SK-N-MC (cell line): ENCODE measurements at places on chromosomes 16 and 17.

DNA sequence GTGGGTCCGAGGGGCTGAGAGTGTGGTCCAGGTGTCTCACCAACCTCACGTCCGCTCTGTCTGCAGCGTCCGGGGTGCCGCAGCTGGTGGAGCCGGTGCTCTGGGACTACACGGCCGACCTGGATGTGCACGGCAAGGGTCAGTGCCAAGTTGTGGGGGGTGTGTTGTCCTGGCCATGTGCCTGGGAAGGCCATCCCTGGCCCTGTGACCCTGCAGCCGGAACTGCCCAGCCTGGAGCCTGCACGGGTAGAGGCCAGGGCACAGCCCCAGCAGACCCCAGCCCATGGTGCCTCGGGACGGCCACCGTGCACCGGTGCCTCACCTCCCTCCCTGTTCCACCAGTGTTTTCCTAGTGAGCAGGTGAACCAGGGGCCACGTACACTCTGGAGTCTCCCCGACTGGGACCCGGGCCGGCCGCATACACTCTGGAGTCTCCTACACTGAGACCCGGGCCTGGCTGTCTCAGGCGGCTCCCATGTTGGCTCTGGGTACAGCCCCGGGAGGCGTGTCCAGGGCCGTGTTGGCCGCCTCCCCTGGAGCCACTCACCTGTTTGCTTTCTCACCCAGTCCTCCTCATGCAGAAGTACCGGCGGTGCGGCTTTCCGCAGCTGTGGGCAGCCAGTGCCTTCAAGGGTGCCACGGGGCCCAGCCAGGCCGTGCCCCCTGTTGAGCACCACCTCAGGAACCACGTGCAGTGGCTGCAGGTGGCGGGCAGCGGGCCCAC, 13.8 kb downstream of the CYBC1 start:
- DNase-seq = no peak

DNA sequence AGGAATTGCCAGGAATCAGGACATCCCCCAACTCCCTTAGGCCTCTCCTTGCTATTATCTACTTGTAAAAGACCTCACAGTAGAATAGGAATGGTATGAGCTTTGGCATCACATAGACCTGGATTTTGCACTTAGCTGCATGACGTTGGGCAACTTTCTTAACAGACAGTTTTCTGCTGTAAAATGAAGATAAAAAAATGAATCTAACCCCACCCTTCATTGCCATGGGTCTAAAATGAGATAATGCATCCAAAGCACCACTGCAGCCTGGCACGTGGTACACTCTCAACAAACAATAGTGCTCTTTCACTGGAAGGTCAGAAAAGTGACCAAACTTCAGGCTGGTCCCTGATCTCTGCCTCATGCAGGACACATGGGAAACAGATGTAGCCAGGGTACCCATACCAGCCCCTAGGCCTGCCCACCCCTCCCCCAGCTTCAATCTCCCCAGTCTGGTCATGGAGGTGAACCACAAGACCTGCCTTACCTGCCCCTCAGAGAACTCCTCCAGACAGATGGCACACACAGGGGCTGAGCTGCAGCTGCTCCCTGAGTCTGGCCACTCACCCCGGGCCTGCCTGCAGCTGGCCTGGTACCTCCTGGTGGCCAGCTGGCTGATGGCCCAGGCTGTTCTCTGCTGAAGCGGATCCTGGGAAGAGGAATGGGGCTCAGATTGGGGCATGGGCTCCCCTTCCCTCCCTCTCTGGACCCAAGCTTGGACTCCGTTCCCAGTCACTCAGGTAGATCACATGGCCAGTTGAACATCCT, 8.5 kb upstream of the SUPT4H1 start:
- DNase-seq = no peak

- DNase-seq = no peak
Measured at GRCh38 chr16:90008708-90009145, 10.5 kb downstream of the DBNDD1 start.

DNA sequence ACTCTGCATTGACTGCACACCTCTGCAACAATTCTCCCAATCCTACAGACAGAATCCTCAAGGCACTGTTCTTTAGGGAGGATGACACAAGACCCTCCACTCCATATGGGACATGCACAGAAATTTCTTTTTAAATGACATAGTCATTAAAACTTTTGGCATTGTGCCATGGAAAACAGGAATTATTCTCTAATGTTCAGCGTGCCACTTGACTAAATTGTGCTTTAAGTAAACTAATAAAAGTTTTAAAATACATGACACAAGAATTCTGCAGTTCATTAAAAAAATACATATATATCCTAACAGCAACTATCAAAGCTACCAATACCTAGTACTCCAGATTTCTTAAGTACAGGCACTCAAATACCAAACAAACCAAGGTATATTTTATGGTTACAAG, 16.0 kb downstream of the CEP112 start:
- no peak for DNase-seq

DNA sequence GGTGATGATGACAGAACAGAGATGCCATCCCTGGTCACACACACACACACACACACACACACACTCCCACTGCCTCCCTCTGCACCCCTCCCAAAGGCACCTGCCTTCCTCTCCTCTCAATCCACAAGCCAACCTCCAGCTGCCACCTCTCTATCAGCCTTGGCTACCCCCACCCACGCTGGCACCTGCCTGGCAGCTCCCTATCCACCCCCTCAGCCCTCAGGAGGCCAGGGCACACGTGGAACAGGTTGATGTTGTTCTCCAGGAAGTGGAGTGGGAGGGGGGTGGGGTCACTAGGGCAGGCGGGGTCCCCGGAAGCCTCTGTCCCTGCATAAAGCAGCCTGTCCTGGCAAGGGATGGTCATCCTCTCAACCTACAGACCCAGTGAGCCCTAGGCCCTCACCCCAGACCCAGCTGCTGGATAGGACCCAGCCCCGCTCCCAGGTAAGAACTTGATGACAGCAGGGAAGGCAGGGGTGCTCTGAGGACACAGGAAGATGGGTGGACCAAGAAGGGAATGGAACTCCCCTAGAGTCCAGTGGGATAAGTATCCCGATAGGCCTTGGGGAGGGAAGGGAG, at the start of gene GSDMA:
TSS of gene GSDMA (plus strand) at position 363 of the 579 bp plus-strand sequence. CDS start 2,684 bp downstream, outside the sequence.
- DNase-seq = no peak

GRCh38 chr16:86457501-86458148, 52.7 kb upstream of the FOXF1 start:
- DNase-seq = no peak

DNA sequence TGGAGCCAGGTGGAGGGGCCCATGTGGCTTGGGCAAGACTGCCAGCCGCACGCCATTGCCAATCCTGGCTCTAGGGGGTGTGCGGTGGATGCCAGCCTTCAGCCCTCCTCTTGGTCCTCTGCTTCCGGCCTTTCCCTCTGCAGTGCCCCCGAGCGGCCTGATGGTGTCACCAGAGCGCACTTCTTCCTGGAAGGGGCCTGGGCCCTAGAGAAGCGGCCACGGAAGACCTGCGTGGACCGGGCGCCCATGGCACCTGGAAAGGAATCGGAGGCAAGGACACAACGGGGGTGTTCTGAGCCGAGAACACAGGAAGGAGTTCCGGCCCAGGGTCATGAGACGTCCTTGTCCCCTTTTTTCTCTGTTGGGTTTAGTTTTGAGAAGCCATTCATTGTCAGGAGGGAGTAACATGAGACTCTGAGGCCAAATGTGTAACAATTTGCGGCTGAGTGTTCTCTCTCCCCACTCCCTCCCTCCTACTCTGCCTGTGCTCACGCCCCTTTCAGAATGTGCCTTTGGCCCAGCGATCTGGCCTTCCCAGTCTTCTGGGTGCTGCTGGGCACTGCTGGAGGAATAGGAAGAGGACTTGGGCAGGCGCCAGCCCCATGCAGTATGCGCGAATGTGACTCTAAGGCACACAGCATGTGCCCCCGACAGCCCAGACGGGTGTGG, 92.8 kb downstream of the IRX3 start:
- no peak for DNase-seq

DNA sequence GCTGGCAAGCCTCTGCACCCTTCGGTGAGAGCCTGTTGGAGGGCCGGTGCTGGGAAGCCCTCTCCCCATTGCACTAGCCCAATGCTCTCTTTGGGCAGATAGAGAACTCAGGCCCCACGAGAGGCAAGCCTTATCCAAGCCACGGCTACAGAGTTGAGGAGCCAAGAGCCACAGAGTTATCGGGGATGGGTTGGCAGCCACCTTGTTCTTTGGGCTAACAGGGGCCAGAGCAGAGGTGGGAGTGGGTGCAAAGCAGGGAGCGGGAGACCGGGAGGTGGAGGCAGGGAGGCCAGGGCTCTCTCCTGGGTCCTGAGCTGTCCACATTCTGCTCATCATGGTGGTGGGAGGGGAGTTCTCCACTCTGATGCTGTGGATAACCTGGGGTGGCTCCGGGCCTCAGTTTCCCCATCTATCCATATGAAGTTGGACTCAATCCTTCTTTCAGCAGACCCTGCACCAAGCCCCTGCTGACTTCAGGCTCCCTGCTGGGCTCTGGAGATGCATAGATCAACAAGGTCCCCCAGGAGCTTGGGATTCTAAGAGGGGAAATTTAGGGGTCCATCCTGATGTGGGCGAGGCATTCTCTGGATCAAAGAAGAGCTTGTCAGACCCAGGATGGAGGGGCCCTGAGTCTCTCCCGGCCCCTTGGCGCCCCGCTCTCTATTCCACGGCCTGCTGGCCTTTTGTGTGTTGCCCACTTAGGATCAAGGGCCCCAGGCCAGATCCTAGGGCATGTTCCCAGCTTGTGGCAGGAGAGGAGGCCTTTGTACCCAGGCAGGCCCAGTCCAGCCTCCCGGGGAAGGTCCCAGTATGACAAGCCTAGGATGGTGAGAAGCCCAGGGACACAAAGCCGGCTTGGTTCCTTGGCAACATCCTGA, 557 bp upstream of the CX3CL1 start:
- DNase-seq = no peak

DNA sequence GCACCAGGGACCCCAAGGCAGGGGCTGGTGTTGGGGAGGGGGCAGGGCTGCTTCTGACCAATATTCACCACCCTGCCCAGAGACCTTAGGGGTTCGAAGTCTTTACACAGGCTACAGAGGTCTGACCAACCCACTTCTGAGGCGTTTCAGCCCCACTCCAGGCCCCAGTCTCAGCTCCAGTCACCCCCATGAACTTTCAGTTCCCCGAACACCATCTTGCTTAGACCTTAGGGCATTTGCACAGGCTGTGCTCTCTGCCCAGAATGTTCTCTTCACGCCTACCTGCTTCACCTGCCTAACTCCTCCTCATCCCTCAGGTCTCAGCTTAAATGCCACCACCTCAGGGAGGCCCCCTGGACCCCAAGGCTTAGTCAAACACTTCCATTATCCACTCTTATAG, 25.8 kb upstream of the CPNE2 start:
- no peak for DNase-seq

GRCh38 chr17:37167756-37168155, 208.0 kb upstream of the C17orf78 start:
- no peak for DNase-seq

GRCh38 chr16:8721336-8722024, 47.1 kb downstream of the ABAT start:
- DNase-seq = no peak

DNA sequence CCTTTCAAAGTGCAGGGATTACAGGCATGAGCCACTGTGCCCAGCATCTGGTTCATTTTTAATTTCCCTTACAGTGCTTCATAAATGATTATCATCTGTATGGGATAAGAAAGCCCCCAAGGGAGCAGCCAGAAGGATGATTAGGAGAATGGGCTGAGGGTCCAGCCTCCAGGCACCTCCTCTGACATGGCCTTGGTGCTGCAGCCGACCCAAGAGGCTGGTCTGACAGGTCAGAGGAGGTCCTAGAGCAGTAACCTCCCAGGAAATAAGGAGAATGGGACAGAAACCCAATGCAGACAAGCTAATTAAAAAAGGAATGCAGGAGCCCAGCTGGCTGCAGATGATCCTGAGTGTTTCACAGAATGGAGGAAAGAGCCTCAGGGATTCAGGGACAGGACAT, 29.0 kb downstream of the MRC2 start:
- DNase-seq = no peak

- DNase-seq = no peak
Measured at GRCh38 chr16:88374736-88375135, 8.0 kb upstream of the ZNF469 start.

DNA sequence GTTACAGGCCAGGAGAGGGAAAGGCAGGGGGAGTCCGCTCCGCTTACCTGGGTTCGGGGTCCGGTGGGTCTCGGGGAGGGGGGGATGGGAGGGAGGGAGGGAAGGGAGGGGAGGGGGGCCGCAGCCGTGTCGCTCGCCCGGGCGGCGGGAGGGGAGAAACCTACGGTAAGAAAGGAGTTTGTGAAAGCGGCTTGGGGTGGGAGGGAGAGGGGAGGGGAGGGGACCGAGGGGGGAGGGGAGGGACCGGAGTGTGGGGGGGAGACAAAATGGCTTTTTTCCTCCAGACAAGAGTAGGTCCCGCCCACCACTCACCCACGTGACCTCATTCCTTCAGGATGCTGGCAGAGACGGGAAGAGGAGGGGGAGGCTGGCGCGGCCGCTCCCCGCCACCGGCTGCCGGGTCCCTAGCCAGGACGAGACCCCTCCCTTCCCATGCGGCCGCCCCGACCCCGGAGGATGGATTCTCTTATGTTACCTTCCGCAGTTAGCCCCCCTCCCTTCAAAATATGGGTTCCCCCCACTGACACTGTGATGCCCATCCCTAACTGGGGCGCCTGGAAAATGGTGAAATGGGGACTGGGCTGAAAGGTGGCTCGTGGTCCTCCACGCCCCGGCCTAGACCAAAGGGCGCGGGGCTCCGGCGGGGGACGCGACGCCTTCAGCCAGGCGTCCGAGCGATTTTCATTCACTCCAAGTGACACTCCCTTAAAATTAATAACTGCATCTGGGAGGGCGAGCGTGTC, at the start of gene PCGF2:
TSS of gene PCGF2 (minus strand) at position 188 of the 743 bp plus-strand sequence. CDS start 7,934 bp downstream, outside the sequence.
- DNase-seq = peak; percentile 76

- DNase-seq = no peak
Measured at GRCh38 chr16:71350821-71351557, 7.5 kb upstream of the CALB2 start.

DNA sequence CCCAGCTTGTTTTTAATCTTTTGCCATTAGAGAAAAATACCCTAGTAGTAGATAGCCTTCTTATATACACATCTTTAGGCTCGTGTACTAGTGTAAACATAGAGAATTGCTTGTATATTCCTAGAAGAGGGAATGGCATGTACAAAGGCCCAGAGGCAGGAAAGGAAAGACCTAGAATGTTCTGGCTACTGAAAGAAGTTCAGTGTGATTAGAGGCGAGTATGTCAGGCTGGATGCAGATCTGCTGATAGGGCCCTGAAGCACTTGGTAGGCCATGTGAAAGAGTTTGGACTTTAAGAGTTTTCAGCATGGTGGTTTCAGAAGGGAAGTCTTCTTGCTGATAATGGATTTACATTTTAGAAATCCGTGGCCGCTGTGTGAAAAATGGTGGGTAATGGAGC, 17.4 kb downstream of the CTCF start:
- DNase-seq = no peak

- no peak for DNase-seq
Measured at GRCh38 chr16:14307527-14308367, 236.6 kb downstream of the MRTFB start.

- no peak for DNase-seq
Measured at GRCh38 chr16:28188085-28188916, 23.5 kb downstream of the XPO6 start.

- DNase-seq = no peak
Measured at GRCh38 chr17:38333635-38334295, 10.0 kb downstream of the GPR179 start.

- DNase-seq = no peak
Measured at GRCh38 chr16:53235851-53236250, 181.1 kb downstream of the CHD9 start.
